ENCODE measurements at places on chromosomes 3 and 15.

DNA sequence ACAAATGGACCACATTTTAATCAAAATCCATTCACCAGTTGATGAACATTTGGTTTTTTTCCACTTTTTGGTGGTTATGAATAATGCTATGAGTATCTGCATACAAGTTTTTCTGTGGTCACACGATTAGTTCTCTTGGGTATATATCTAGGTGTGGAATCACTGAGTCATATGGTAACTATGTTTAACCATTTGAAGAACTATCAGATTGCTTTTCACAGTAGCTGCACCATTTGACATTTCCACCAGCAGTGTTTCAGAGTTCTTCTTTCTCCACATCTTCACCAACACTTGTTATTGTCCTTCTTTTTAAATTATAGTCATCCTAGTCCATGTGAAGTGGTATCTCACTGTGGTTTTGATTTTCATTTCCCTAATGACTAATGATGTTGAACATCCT lies 33.3 kb upstream of the ATG7 start:
- no peak for DNase-seq

GRCh38 chr15:58258501-58259292 lies 120.5 kb downstream of the AQP9 start:
- no peak for DNase-seq

DNA sequence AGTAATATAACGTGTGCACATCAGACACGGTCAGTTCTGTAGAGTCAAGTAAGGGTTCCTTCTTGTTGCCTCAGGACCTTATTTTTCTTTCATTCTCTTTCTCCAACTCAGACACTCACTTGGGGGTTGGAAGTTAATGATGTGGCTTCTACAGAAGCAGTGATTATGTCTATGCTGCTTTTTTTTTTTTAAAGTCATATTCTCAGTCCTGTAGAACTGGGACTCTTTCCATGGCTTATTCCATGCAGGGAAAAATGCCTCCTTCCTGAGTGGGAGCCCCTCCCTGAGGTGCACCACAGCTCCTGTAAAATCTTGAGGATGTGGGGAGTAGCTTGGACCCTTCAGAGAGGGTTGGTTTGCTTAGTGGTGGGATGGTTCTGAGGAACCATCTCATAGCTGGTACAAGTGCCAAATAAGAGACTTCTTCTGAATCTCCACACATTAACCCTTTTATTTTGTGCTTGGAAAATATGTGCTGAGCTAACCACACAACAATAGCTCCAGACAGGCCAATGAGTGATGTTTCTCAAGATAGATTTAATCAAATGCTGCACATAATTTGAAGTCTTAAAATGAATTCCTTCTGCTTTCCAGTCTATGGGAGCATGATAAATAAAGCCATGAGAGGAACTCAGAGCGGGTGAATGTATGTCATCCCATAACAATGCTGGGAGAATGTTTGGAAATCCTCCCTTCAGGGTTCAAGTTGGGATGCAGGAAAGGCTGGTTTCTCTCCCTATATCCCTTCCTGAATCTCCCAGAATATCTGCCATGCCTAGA lies 23.3 kb upstream of the FSTL1 start:
- DNase-seq, result no peak

- DNase-seq, result no peak
These were observed 71.4 kb upstream of the PLCL2 start for GRCh38 chr3:16813336-16813735.

GRCh38 chr15:57646087-57646486 lies 54.4 kb downstream of the MYZAP start:
- DNase-seq, result no peak

DNA sequence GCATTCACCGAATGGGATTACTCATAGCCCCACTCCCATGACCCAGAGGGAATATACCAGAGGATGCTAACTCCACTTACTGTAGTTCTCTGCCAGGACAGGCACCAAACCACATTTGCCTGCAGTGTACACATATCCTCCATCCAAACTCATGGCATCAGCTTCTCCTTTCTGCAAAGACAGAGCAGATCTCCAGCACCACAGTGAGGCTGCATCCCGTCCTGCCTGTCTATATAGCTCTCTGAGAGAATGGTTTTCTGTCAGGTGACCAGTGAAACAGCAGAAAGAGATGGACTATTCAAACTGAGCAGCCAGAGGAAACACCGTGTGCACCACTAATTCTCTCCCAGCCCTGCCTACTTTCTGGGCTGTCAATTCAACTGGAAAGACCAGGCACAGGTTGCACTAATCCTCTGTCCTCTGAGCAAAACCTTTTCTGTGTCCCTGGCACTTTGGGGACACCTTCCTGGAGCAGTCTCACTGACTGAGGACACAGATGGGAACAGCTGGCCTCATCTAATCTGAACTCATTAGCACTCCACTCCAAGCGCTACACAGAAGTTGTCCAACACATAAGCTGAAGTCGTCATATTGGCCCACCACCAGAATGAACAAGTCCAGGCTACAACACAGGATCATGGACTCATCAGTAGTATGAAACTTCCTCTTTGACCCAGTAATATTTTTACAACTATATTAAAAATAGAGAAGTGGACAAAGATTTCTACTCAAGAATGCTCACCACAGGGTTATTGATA lies 17.3 kb downstream of the LTF start:
- DNase-seq, result no peak

GRCh38 chr15:73857193-73857920 lies 16.0 kb upstream of the TBC1D21 start:
- no peak for DNase-seq

- DNase-seq, result no peak
These were observed 33.8 kb upstream of the GREM1 start for GRCh38 chr15:32683906-32684584.

DNA sequence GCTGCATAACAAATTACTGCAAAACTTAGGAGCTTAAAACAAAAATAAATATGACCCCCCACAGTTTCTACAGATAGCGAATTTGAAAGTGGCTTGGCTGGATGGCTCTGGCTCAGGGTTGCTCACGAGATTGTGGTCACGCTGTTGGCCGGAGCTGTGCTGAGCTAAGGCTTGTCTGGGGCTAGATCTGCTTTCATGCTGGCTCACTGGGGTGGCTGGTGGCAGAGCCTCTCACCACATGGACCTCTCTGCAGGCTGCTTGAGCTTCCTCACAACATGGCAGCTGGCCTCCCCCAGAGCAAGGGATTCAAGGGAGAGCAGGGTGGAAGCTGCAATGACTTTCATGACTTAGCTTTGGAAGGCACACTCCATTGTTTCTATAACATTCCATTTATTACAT lies 354.1 kb downstream of the SHQ1 start:
- DNase-seq, result no peak

DNA sequence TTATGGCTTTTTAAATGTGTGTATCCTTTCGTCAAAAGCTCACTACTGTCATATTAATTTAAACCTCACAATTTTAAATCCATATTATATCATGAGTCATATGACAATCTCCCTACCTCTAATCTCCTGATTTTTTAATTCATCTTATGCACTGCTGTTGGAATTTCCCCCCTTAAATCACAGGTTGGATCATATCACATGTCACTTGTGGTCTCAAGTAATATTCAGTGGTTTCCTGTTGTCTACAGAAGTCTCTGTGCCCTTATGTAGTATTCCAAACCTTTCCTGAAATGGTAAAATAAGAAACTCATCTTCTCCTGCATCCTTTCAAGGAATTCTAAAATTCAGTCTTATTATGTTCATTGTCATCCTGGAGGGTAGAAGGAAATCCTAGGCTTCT lies 116.0 kb upstream of the CBLB start:
- DNase-seq, result no peak
